Activated CD4-positive, alpha-beta T cell treated with anti-CD3 and anti-CD28 coated beads for 48 hours (primary cell): ENCODE measurements at places on chromosomes 2 and 18.

GRCh38 chr2:75600461-75601011, 39.8 kb upstream of the EVA1A start:
- no peak for DNase-seq

- DNase-seq: no peak
These were observed 66.0 kb upstream of the SPRED2 start for GRCh38 chr2:65498396-65498795.

GRCh38 chr2:148542614-148543013, 101.9 kb upstream of the EPC2 start:
- DNase-seq: no peak

DNA sequence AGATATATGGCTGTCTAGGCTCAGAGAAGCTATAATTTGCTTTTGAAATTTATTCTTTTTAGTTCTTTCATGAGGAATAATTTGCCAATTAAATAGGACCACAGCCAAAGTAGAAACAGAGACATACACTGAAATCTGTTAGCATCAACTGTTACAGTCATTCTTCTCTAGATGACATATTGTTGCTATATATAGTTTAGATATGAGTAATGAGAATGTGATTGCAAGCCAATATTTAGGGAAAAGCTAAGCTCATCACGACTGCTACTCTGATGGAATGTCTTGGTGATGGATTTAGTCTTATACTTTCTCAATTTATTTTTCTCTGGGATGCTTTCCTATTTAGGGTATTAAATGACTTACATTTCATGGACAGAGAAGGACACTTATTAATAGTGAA, 259.1 kb downstream of the LNPK start:
- DNase-seq: no peak

DNA sequence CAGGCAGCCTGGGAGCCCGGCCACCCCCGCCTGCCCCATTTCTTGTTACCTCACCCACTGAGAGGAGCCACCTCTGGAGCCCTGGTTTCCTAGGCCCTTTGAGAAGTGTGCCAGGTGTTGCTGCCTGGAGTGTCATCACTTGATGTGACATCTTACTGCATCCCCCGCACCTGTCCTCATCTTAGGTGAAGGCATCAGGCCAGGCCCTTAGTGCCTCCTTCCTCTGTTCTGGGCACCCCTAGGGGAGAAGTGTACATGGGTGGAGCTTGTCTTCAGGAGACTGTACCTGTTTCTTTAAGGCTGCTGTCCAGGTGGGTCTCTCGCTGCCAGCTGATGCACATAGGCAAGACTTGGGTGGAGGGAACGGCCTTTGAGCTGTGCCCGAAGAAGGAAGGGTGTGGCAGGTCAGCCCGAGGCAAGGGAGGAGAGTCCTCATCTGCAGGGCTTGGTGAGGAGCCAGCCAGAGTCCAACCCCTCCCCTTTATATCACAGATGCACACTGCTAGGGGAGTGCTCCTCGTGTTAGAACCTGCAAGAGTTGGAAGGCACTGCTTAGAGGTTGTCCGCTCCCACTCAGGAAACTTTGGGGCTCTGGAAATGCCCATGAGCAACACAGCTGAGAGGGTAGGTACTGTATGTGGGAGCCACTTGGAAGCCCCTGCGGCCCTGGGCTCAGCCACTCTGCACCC, 45.9 kb downstream of the NCK2 start:
- no peak for DNase-seq
